Upper lobe of right lung (tissue), 1 donor: ENCODE measurements at places on chromosomes 11 and 22.
A peak's percentile ranks its signal among the peaks of the same experiment; 100 is the strongest.

GRCh38 chr22:24133187-24133965, 47.9 kb upstream of the SUSD2 start:
- no peak overlapping the region for H3K4me3 ChIP-seq
- peaks cover 16% of the 10 kb centered on the region for H3K36me3 ChIP-seq
- H3K27ac ChIP-seq: peak overlapping the region; percentile 30
- H3K4me1 ChIP-seq: peaks cover 30% of the 10 kb centered on the region
- H3K27me3 ChIP-seq: no peaks in the 10 kb centered on the region

DNA sequence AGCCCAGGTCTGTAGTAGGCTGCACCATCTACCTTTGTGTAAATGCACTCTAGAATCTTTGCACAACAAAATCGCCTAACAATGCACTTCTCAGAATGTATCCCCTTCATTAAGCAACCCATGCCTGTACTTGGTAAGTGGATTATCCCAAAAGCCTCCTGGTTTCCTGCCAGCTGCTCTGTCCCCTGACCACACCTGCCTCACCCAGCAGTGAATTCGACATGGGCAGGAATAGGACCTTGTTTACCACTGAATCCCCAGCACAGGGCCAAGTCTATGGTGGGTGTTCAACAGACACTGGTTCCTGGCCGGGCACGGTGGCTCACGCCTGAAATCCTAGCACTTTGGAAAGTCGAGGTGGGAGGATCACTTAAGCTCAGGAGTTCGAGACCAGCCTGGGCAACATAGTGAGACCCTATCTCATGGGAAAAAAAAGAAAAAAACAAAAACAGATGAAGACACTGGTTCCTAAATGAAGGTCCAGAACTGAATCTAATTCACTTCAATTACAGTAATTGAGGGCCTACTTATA, 5.1 kb upstream of the SYCE3 start:
- H3K4me1 ChIP-seq: peaks cover 10% of the 10 kb centered on the region
- H3K27me3 ChIP-seq: no peaks in the 10 kb centered on the region
- no peak overlapping the region for H3K4me3 ChIP-seq
- H3K36me3 ChIP-seq: no peaks in the 10 kb centered on the region

DNA sequence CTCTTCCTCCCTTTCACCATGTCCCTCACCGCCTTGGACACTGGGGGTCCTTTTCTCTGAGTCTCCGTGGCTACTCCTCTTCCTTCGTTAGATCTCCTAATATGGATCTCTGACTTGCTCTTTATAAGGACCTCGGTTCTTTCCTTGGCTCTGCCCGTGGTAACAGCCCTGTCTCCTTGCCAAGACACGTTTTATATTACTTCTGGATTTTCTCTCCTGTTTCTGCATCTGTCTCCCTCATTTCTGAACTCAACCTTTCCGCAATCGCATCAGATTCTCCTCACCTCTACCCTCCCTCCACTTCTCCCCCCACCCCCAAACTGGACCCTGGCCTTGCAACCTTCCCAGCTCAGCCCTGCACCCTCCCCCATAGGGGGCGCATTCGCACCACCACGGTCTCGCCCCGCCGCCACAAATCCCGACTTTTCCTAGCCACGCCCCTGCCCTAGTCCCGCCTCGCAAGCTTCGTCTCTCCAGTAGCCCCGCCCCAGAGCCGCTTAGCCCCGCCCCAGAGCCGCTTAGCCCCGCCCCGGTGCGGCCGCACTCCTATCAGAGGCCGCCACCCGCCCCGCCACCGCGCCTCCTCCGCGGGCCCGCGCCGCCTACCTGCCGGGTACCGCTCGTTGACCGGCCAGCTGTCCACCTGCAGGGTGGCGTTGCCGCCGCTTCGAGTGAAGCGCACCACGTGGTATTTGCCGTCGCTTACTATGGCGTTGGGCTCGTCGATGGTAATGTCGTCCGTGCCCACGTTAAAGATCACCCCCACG, 39.0 kb downstream of the SLC22A12 start:
- H3K27me3 ChIP-seq: peaks cover 10% of the 10 kb centered on the region
- DNase-seq: no peak
- no peak overlapping the region for H3K4me3 ChIP-seq
- no peaks in the 10 kb centered on the region for H3K36me3 ChIP-seq
- no peaks in the 10 kb centered on the region for H3K4me1 ChIP-seq

DNA sequence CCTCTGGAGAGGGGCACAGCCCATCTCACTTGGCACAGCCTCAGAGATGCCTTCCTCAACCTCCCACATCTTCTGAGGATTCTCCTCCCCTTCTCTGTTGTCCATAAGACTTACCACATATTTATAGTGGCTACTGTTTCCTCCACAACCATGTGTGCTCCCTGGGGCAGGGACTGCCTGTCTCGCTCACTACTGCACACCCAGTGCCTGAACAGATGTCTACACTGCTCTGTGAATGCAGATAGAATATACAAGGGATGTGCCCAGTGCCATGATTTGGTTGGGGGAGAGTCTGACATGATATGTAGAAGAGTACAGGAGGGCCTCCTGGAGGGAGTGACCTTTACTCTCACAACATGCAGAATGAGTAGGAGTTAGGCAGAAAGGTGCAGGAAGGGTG, 67.3 kb upstream of the ANO1 start:
- no peak overlapping the region for H3K4me3 ChIP-seq
- no peak for DNase-seq
- H3K4me1 ChIP-seq: no peaks in the 10 kb centered on the region
- no peak overlapping the region for H3K27ac ChIP-seq
- no peaks in the 10 kb centered on the region for H3K27me3 ChIP-seq
- H3K36me3 ChIP-seq: no peaks in the 10 kb centered on the region

DNA sequence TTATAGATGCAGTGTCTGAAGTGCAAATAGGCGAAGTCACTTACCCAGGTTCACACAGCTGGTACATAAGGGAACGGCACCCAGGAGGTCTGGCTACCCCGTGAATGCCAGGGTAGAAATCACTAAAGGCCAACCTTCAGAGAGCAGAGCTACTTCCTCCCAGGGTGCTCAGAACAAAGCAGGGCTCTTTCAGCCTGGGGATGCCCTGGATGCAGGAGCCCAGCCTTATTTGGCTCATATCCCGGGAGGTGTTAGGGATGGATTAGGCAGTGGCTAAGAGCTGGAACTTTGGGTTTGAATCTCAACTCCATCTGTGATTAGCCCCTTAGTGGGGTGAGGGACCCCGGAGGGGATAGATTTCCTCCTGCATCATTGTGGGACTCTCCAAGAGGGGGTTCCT, 33.1 kb upstream of the ASPHD2 start:
- no peaks in the 10 kb centered on the region for H3K4me1 ChIP-seq
- no peak for DNase-seq
- peaks cover 12% of the 10 kb centered on the region for H3K27me3 ChIP-seq
- H3K36me3 ChIP-seq: no peaks in the 10 kb centered on the region
- no peak overlapping the region for H3K27ac ChIP-seq

- peaks cover 16% of the 10 kb centered on the region for H3K36me3 ChIP-seq
- H3K4me1 ChIP-seq: peaks cover 47% of the 10 kb centered on the region
- DNase-seq: peak; percentile 87
- no peaks in the 10 kb centered on the region for H3K27me3 ChIP-seq
- H3K4me3 ChIP-seq: no peak overlapping the region
- H3K27ac ChIP-seq: peak overlapping the region; percentile 55
These were observed 3.1 kb downstream of the VEGFB start for GRCh38 chr11:64237484-64237951.
